ENCODE measurements at places on chromosomes 2 and 18. TPM values are rescaled to one million over a fixed set of nuclear protein-coding genes. Genes with fewer than 3 reads are reported as not detected.

Gene RNF152
- 7.8 TPM for total RNA-seq

Gene SDC1
- 53.2 TPM for total RNA-seq

Gene ABCG5
- total RNA-seq, result not detected

Gene REG3G
- 171 TPM for total RNA-seq

DNA sequence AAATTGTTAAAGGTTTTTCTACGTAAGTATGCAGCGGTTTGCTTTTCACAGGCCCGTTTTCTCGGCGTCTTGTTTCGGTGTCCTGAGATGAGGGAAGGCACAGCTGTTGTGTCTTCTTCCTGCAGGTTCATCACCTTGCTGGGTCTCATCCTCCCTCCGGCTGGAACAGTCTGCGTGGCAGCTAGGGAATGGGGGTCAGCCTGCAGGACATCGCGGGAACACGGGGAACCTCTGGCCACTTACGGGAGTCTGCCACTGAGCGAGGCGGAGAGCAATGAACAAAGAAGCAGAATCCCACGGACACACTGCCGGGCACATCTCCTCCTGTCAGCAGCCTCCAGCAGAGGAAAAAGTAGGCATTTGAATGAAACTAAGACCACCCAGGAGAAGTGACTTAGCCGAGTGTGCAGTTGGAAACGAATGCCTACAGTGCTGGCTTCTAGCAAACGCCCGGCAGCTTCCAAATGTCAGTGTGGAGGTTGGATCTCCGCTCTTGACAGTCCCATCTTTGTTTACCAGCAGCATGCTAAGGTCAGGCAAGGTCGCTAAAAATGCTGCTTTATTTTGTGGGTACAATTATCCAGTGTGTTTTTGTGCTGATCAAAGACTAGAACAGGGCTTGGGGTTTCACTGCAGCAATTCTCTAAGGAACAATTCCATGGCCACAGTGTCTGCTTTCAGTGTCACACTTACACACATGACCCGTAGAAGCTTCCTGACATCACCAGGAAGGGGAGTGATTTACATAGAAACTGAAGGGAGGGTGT is 109.8 kb upstream of the SEC11C start:
- H3K27ac ChIP-seq, result no peak overlapping the region
- H3K4me3 ChIP-seq, result no peak overlapping the region
- H3K36me3 ChIP-seq, result no peaks in the 10 kb centered on the region
- H3K27me3 ChIP-seq, result no peaks in the 10 kb centered on the region
- DNase-seq, result no peak

DNA sequence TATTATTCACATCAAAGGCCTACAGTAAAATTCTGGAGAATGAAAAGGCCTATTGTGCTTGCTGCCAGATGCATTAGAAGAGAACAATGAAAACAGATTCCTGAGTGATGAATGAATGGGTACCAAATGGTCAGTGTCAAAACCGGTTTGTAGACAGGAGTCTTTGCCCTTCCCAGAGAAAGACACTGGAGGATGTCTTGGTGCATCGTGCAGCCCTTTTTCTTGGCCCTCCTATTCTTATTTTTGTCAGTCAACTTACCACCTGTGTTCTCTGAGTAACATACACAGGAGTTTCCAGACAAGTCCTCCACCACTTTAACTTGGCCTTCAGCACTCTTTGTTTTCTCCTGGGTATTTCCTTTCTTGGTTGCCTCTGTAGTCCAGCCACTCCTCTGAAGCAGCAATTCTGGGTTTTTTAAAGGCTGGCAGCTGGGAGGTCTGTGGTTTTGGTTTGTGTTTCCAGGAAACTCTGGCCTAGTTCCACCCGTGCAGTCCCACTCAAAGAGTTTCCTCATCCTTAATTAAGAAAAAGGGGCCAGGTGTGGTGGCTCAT is 29.4 kb downstream of the PSTPIP2 start:
- H3K36me3 ChIP-seq, result no peaks in the 10 kb centered on the region
- H3K27me3 ChIP-seq, result no peaks in the 10 kb centered on the region
- no peaks in the 10 kb centered on the region for H3K4me1 ChIP-seq
- no peak for DNase-seq

DNA sequence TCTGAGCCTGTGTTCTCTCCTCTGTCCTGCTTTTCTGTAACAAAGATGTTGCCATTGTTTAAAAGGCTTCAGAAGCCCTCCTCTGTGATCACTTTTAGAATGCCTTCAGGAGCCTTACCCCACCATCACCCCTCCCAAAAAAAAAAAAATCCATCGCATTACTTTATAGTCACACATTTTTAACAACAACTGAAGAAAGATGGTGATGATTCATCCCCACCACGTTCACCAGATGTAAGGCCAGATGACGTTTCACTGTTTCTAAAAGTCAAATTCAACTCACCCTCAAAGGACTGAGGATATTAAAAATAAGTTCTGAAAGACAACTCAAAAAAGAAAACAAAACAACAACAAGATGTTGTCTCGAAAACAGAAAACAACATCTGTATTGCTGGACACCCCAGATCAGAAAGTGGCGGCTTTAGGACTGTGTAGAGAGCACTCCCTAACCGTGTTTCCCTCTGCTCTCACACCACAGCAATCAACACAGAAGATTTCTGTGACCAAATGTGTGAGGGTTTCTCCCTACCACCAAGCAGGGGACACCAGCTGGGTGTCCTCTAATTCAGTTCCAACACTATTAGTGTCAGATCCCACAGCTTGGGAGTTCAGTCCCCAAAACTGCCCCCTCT is 61.9 kb upstream of the CREB1 start:
- H3K36me3 ChIP-seq, result no peaks in the 10 kb centered on the region
- H3K4me3 ChIP-seq, result no peak overlapping the region
- no peaks in the 10 kb centered on the region for H3K27me3 ChIP-seq
- no peak overlapping the region for H3K27ac ChIP-seq
- DNase-seq, result no peak

- H3K27me3 ChIP-seq, result no peaks in the 10 kb centered on the region
- DNase-seq, result no peak
- no peaks in the 10 kb centered on the region for H3K36me3 ChIP-seq
- no peaks in the 10 kb centered on the region for H3K4me1 ChIP-seq
- no peak overlapping the region for H3K4me3 ChIP-seq
Observed at GRCh38 chr2:174711206-174711605, 53.1 kb downstream of the CHRNA1 start.
